Aorta (tissue), 5 donors: ENCODE measurements at places on chromosomes 5 and 9. TPM values are rescaled to one million over a fixed set of nuclear protein-coding genes. Genes with fewer than 3 reads are reported as not detected.
A peak's percentile ranks its signal among the peaks of the same experiment; 100 is the strongest.

DNA sequence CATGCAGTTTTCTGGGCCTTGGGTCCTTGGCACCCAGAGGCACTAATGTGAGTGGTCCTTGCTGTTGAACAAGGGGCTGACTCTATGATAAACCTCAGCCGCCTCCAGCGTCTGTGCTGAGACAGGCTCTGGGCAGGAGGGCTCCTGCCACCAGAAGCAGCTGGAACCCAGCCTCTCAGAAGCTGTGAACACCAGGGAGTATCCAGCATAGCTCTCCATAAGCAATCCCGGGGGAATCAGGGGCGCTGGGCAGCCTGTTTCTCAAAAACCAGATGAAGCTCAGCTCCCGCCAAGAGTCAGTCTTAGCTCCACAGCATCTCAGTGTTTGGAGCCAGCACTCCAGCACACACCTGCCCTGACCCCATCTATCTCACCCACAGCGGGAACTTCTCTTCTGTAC is 170.2 kb downstream of the HSPA4 start:
- H3K27me3 ChIP-seq: no peaks in the 10 kb centered on the region
- H3K4me3 ChIP-seq: no peak overlapping the region
- no peaks in the 10 kb centered on the region for H3K4me1 ChIP-seq
- H3K27ac ChIP-seq: no peak overlapping the region

The CTSV gene
- total RNA-seq: not detected

DNA sequence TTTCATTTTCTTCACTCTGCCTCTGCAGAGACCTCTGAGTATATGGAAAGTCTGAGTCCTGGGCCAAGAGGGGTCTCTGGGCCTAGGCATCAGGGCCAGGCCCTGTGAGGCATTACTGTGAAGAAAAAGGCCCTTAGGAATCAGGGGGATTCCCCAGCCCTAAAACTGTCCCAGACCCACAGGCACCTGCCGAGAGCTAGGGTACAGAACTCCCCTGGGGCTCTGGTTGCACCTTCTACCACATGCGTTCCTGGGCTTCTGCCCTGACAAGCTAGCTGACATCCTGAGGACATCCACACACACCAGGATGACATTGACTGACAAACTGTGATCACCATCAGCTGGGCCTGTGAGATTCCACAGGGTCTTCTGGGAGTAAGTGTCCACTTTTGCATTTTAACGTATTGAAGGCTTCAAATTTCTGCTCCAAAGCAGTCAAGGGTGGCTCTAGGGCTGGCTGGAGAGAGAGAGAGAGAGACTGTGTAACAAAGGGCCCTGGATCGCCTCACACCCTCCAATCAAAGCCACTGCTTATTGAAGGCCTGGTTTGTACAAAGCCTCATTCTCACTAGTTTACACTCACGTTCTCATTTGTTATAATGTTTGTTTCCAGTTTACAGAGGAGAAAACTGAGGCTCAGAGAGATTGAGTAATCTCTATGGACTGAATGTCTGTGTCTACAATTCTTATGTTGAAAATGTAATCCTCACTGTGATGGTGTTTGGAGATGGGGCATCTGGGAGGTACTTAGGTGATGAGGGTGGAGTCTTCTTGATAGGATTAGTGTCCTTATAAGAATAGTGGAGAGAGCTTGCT is 45.1 kb downstream of the TGFBI start:
- H3K4me1 ChIP-seq: no peaks in the 10 kb centered on the region
- no peak overlapping the region for H3K4me3 ChIP-seq
- H3K36me3 ChIP-seq: no peaks in the 10 kb centered on the region
- H3K27ac ChIP-seq: no peak overlapping the region

The DIPK1B gene
- 13.6 TPM for total RNA-seq

DNA sequence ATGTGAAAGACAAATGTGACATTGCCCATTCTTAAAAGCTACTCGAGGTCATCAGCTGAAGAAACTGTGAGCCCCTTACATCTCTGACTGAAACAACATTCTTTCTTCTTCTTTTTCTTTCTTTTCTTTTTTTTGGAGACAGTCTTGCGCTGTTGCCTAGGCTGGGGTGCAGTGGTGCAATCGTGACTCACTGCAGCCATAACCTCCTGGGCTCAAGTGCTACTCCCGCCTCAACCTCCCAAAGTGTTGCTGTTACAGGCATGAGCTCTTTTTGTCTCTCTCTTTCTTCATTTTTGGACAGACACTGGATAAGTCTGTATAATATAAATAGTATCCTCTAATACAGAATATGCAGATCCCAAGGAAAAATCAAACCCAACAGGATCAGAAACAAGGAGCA is 263.7 kb upstream of the KLF9 start:
- H3K4me1 ChIP-seq: no peaks in the 10 kb centered on the region
- no peaks in the 10 kb centered on the region for H3K27me3 ChIP-seq
- no peak for DNase-seq
- H3K27ac ChIP-seq: no peak overlapping the region
- no peak overlapping the region for H3K4me3 ChIP-seq
- no peaks in the 10 kb centered on the region for H3K36me3 ChIP-seq

- no peak overlapping the region for H3K27ac ChIP-seq
- no peaks in the 10 kb centered on the region for H3K27me3 ChIP-seq
- H3K4me3 ChIP-seq: no peak overlapping the region
- no peaks in the 10 kb centered on the region for H3K36me3 ChIP-seq
Measured at GRCh38 chr5:111132731-111133435, 40.7 kb downstream of the WDR36 start.

DNA sequence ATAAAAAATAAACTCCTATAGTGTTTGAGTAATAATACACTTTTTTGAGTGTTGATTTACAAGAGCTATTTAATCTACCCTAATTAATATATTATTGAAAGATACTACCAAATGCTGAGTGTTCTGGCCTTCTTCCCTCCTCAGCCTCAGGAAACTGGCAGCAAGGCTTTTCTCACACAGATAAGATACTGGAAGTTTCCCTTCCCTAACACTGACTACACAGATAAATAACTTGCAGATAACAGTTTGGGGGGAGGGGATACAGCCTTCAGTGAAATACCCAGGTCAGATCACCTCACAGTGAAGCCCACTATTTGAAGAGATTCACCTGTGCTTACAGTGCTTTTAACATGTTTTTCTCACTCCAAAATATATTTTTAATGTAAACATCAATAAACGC is 1.6 kb upstream of the NIPSNAP3A start:
- DNase-seq: no peak
- H3K27ac ChIP-seq: no peak overlapping the region
- H3K4me3 ChIP-seq: no peak overlapping the region
- no peaks in the 10 kb centered on the region for H3K4me1 ChIP-seq
- H3K36me3 ChIP-seq: no peaks in the 10 kb centered on the region

The SNCAIP gene
- 9.7 TPM for total RNA-seq

The PCDHB15 gene
- 8.7 TPM for total RNA-seq

The UGT3A1 gene
- not detected for total RNA-seq

The HACD4 gene
- total RNA-seq: 3.2 TPM

The FCN2 gene
- total RNA-seq: 0.32 TPM

DNA sequence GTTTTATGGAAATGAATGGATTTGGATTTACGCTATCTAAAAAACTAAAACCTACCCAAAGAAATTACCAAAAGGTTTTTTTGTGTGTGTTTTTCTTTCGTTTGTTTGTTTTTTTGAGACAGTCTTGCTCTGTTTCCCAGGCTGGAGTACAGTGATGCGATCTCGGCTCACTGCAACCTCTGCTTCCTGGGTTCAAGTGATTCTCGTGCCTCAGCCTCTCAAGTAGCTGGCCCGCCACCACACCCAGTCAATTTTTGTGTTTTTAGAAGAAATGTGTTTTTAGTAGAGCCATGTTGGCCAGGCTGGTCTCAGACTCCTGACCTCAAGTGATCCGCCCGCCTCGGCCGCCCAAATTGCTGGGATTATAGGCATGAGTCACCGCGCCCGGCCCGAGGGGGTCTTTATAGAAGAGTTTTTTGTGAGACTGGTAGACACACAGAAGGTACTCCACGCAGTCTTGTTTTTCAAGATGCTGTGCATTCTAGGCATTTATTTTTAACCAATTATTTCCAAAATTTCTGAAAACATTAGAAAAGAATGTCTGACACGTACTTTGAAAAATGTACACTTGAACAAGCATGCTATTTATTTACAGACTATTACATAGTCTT is 75.7 kb downstream of the NR6A1 start:
- H3K36me3 ChIP-seq: no peaks in the 10 kb centered on the region
- no peak overlapping the region for H3K4me3 ChIP-seq
- no peak overlapping the region for H3K27ac ChIP-seq
- H3K4me1 ChIP-seq: no peaks in the 10 kb centered on the region
- no peak for DNase-seq
- no peaks in the 10 kb centered on the region for H3K27me3 ChIP-seq

The FOXD4L4 gene
- total RNA-seq: 0.19 TPM

DNA sequence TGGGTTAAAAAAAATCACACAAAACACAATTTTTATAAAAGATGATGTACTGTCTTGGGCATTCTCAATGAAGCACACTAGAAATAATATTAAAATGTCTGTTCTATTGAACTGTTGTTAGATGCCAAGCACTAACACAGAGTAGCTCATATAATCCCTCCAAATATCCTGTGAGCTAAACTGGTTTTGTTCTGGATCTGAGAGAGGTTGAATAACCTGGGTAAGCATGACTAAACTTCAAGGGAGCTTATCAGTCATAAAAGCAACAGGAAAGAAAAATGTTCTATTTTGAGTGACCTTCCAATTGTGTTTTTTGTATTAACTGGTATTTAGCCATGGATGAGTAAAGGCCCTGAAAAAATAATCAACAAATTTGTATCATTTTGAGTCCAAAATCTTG is 175.3 kb downstream of the SMC2 start:
- peaks cover 8% of the 10 kb centered on the region for H3K4me1 ChIP-seq
- no peaks in the 10 kb centered on the region for H3K27me3 ChIP-seq
- H3K36me3 ChIP-seq: no peaks in the 10 kb centered on the region
- no peak overlapping the region for H3K4me3 ChIP-seq

DNA sequence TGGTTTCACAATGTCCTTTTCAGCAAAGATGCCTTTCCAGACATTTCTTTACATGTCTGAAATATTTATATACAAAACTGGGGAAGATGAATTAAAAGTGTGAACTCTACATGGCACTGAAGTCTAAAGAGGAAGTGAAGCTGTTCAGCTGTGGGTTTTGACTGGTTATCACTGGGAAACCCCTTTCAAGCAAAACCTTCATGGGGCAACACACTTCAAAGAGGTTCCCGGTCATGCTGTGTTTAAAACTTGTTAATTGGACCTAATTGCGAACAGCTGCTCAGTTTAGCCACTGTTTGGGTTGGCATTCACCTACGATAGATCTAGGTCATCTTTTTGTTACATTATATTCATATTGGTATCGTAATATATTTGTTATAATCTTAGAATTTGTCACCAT is 20.0 kb upstream of the GDNF start:
- no peaks in the 10 kb centered on the region for H3K4me1 ChIP-seq
- H3K36me3 ChIP-seq: no peaks in the 10 kb centered on the region
- H3K27ac ChIP-seq: no peak overlapping the region
- no peaks in the 10 kb centered on the region for H3K27me3 ChIP-seq

The CCDC192 gene
- total RNA-seq: not detected

- H3K27ac ChIP-seq: no peak overlapping the region
- H3K4me3 ChIP-seq: no peak overlapping the region
- peaks cover 14% of the 10 kb centered on the region for H3K4me1 ChIP-seq
- H3K27me3 ChIP-seq: no peaks in the 10 kb centered on the region
- no peak for DNase-seq
- H3K36me3 ChIP-seq: no peaks in the 10 kb centered on the region
Measured at GRCh38 chr5:34045996-34046395, 3.0 kb upstream of the C1QTNF3 start.

- DNase-seq: no peak
- H3K27me3 ChIP-seq: no peaks in the 10 kb centered on the region
- H3K36me3 ChIP-seq: no peaks in the 10 kb centered on the region
Measured at GRCh38 chr5:45171563-45171962, 362.8 kb downstream of the MRPS30 start.

DNA sequence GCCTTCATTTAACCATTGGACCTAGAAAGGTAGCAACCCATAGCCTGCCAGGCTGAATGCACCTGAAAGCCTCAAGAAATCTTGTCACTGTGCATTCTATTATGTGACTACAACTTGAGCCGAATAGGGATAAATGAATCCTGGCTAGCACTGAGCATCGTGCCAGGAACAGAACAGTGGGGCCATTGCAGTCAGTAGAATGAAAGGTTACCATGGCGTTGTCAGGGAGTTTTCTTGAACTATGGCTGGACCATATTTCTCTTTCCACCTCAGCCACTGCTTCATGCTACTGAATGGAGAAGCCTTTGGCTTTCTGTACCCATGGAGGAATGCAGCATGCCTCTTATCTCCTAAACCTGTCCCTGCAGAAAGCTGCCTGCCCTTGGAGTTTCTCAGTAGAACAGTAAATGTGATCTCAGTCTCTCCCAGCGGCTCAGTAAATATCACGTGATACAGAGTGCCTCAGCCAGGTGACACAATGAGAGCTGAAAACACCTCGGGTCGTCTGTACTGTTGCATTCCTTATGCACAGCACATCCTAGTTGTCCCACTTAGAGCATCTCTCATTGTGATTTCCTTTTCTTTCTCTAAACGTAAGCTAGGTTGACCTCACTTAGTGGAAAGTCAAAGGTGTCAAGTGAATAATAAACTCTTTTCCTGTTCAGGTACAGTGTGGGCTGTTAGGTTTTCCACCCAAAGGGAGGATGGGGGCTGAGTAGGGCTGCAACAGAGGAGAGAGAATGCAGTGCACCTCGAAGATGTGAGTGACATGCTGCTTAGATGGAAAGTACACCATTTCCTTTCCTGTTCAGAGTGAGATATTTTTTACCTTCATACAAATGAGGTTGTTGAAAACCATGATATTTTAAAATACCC is 115.3 kb downstream of the MACIR start:
- no peaks in the 10 kb centered on the region for H3K4me1 ChIP-seq
- H3K36me3 ChIP-seq: no peaks in the 10 kb centered on the region
- H3K27me3 ChIP-seq: no peaks in the 10 kb centered on the region
- no peak for DNase-seq

GRCh38 chr9:19431361-19432171 is 22.8 kb downstream of the ACER2 start:
- peak; percentile 82 for DNase-seq
- no peaks in the 10 kb centered on the region for H3K36me3 ChIP-seq
- no peaks in the 10 kb centered on the region for H3K27me3 ChIP-seq
- no peaks in the 10 kb centered on the region for H3K4me1 ChIP-seq
- peak overlapping the region; percentile 89 for H3K27ac ChIP-seq

The PHF24 gene
- total RNA-seq: 0.57 TPM

- no peaks in the 10 kb centered on the region for H3K36me3 ChIP-seq
- no peak overlapping the region for H3K4me3 ChIP-seq
- no peaks in the 10 kb centered on the region for H3K4me1 ChIP-seq
- DNase-seq: no peak
- no peak overlapping the region for H3K27ac ChIP-seq
Measured at GRCh38 chr5:148474025-148474511, 90.3 kb downstream of the FBXO38 start.

DNA sequence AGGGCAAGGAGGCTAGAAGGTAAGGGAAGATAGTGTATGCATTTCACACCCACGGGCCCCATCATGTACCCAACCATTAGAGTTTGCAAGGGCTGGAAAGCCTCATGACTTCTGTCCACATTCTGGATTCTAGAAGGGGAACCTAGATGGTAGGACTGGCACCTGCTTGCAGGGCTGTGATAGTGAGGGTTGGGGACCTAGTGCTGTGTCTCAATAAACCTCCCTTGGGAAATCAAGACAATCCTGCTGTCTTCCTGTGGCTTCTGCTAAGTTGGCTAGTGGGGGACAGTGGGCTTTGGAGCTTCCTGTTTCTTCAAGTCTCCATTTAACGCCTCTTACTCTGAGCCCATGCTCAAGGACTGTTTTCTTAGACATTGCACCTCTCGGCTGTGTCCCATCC is 43.6 kb upstream of the SYNPO start:
- no peaks in the 10 kb centered on the region for H3K27me3 ChIP-seq
- H3K27ac ChIP-seq: peak overlapping the region; percentile 92
- no peak for DNase-seq
- H3K4me3 ChIP-seq: no peak overlapping the region
- H3K4me1 ChIP-seq: peaks cover 6% of the 10 kb centered on the region
- no peaks in the 10 kb centered on the region for H3K36me3 ChIP-seq
